Posterior cingulate gyrus (tissue), 11 donors: ENCODE measurements at places on chromosomes 6 and 20.

GRCh38 chr6:108942556-108943492 lies 94.6 kb downstream of the ARMC2 start:
- no peak for DNase-seq

GRCh38 chr6:43963877-43964658 lies 163.2 kb downstream of the MRPL14 start:
- DNase-seq, result no peak

- DNase-seq, result no peak
Observed at GRCh38 chr6:128657181-128657580, 136.8 kb upstream of the PTPRK start.

DNA sequence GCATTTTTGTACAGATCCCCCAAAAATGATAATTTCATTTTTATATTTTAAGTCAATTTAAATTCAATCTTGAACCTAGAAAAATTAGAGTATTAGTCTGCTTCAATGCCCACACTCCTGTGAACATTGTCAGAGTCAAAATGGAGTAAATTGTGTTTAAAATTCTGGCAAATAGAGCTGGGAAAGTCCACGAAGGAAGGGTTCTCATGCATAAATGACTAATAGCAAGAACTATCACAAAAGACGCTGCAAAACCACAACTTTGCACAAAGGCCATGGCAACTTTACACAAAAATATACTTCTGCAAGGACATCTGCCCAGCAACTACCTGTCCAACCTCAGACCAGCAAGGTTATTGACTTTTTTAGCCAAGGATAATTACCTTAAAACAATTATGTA lies 203.2 kb upstream of the SMLR1 start:
- no peak for DNase-seq

- no peak for DNase-seq
Observed at GRCh38 chr6:137728386-137729349, 138.4 kb upstream of the TNFAIP3 start.

- no peak for DNase-seq
Observed at GRCh38 chr6:132190815-132191175, 210.5 kb downstream of the MOXD1 start.

- DNase-seq, result no peak
Observed at GRCh38 chr6:145569140-145569539, 166.2 kb downstream of the EPM2A start.

DNA sequence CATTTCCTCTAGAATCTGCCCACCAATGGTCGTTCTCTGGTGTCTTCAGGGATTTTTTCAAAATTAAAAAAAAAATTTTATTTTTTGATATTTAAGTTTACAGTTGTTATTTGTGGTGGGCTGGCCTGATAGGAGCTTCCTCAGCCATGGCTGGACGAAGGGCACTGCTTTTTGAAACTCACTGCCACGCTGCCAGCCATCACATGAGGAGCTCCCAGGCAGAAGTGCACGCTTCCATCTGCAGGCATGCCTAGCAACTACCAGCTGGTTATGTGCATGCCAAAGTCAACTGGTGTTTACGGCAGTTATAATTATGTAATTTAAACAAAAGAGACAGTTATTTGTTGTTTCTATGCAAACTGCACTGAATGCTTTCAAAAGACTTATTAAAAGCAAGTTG lies 105.1 kb downstream of the IRF4 start:
- no peak for DNase-seq

DNA sequence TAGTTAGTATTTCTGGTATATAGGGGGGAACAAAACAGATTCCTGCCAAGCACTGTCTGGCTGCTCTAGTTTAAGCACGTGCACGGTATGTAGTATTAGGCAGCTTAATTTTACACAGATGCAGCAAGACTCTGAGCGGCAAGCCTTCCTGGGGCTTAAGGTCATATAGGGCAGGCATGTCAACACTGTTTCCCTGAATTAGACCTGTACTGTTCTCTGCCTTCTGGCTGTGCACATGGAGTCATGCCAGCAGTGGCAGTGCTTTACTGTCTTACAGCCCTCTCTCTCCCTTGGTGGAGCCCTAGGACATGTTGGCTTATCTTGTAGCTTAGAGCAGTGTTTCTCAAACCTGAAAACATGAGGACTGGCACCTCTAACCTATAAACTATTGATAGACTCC lies 56.6 kb downstream of the PHF20 start:
- no peak for DNase-seq
